ENCODE measurements at places on chromosomes 2 and 18.
A peak's percentile ranks its signal among the peaks of the same experiment; 100 is the strongest.

DNA sequence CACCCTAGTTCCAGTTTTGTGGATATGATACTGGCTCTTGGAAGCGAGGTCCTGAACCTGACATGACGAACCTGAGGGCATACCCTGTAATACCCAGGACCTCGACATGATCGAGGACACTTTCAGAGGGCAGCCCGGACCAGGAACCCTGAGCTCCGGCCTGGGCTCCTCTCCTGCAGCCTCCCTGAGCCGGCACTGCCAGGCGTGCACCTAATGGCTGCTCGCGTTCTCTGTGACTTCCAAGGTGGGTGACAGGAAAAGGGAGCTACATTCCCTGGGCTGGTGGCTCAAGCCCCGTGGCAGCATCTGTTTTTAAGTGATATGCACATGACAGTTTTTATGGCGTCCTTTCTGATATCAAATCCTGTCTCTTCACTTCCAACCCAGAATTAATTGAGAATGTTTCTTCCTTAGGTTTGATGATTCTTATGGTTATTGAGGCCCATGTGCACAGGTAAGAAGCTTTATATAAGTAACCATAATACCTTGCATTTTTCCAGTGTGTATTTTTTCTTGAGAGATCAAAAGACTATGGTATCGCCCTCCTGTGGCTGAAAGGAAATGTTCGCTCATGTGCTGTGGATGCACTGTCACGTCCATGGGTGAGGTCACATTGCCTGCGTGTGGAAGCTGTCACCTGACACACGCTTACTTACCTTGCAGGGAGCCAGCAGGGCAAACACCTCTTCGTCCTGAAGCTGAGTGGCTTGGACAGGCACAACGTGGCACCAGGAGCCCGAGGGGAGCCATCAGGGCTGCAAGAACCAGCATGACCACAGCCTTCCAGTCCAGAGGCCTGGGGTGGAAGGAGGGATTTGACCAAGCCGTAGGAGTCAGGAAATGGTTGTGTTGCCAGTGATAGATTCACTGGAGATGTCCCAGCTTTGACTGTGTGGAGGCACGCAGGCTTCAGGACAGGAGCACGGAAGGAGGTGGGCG is 367.4 kb upstream of the MYT1L start:
- no peak for DNase-seq

- no peak for DNase-seq
These were observed 4.8 kb downstream of the TNFRSF11A start for GRCh38 chr18:62329691-62330454.

GRCh38 chr2:189297446-189297845 is 117.9 kb upstream of the COL5A2 start:
- no peak for DNase-seq

GRCh38 chr2:7265286-7265685 is 348.1 kb downstream of the RNF144A start:
- DNase-seq: no peak

- DNase-seq: no peak
These were observed 60.9 kb upstream of the HPCAL1 start for GRCh38 chr2:10241641-10242430.

DNA sequence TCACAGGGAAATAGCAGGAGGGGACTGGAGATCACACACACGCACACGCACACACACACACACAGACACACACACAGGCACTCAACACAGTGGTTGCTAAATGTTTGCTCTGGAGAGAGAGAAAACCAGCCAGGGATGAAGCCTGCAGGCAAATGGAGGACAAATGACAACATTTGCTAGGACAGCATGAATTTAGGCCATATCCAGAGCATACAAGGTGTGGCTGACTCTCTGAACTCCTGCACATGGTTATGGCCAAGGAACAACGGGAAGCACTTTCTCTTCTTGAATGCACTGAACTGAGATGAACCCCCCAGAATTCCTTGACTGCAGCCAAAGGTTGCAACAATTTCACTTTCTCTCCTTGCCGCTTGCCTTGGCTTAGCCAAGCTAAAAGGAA is 230.0 kb upstream of the RASGRP3 start:
- no peak for DNase-seq

GRCh38 chr2:159879051-159879604 is 81.1 kb upstream of the CD302 start:
- DNase-seq: no peak

DNA sequence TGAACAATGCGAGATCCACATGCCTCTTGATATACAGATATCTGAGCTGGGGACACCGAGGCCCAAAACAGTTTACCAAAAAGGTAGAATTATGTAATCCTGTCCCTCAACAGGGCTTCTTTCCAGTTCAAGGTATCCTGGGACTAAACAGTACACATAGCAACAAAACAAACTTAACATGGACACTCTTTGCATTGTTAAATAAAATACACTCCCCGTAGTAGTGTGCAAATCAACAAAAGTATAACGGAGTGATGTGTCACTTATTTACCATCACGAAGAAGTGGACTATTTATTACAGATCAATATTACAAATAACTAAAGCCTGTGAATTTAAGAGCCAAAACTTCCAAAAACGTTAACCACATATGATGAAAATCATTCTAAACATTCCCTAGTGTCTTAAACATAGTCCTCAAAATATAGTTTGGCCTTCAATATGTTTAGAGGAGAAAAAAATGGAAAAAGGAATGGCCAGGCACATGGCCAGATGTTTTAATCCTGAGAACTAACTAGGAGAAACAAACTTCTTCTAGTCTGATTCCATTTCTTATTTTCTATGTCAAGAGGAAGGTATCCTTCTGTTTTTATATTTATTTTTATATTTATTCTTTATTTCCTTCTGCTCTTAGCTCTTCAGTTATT is 377.5 kb downstream of the OSR1 start:
- DNase-seq: no peak

DNA sequence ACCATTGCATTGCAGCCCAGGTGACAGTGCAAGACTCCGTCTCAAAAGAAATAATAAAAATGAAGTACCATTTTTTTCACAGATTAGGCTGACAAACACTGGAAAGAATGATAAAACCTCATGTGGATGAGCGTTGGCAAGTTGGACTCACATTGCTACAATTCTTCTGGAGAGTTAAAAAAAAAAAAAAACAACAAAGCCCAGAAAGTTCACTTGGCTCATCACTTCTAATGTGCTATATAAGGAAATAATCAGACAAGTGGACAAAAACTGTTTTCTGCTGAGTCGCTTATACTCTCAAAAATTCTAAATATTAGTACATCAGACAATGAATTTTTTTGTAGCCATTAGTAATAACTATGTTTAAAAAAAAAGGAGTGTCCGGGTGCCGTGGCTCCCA is 38.4 kb downstream of the PKP4 start:
- no peak for DNase-seq

- no peak for DNase-seq
These were observed 48.7 kb downstream of the C1QL2 start for GRCh38 chr2:119109866-119110265.

DNA sequence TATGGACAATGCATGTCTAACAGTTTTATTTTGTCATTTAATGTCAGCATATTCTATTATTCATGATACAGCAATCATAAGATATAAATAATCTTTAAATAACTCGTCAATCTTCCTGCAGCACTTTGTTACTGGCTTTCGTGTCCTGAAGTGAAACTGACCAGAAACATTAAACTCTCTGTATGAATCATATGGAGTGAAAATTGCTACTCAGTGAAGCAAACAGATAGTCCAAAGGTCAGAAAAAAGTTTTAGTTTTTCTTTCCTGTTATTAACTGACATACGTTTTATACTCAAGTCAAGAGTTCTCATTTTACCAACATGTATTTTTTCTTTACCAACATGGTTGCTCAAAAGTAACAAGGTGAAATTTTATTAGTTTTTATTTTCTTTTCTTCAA is 106.8 kb upstream of the GALNT5 start:
- no peak for DNase-seq

DNA sequence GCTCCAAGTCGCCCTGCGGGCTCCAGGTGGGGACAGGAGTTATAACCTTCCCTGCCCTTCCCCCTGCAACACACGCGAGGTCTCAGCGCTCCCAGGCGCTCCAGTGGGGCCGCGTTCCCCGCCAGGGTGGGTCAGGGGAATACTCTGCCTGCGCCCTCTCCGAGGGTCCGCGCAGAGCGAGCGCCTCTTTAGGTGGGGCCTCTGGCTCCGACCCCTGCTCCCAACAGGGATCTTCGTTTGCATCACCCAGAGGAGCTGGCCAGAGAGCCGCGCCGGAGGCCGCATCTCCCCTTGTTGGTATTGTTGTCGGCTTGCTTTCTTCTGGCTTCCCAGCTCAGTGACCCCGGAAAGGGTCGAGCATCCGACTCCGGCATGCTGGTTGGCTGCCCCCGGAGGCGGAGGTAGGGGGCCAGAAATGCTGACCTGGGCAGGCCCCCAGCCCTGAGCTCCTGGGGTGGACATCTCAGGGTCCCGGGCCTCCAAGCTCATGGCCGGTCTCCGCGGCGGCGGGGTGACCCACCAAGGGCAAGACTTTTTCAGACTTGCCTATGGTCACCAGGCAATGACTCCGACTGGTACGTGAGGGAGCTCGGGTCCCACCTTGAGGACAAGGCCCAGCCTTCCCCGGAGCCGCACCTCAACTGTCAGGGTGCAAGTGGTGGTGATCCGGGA is 11.2 kb upstream of the EN1 start:
- peak; percentile 26 for DNase-seq

- DNase-seq: no peak
These were observed 263.7 kb downstream of the ATAD2B start for GRCh38 chr2:23662941-23663920.
